Activated CD4-positive, alpha-beta T cell treated with anti-CD3 and anti-CD28 coated beads, Interleukin-2, amount 10 ng/mL, durations not matched to agents 7 days and 5 days (primary cell): ENCODE measurements at places on chromosomes 1 and 21. TPM values are rescaled to one million over a fixed set of nuclear protein-coding genes. Genes with fewer than 3 reads are reported as not detected.

DNA sequence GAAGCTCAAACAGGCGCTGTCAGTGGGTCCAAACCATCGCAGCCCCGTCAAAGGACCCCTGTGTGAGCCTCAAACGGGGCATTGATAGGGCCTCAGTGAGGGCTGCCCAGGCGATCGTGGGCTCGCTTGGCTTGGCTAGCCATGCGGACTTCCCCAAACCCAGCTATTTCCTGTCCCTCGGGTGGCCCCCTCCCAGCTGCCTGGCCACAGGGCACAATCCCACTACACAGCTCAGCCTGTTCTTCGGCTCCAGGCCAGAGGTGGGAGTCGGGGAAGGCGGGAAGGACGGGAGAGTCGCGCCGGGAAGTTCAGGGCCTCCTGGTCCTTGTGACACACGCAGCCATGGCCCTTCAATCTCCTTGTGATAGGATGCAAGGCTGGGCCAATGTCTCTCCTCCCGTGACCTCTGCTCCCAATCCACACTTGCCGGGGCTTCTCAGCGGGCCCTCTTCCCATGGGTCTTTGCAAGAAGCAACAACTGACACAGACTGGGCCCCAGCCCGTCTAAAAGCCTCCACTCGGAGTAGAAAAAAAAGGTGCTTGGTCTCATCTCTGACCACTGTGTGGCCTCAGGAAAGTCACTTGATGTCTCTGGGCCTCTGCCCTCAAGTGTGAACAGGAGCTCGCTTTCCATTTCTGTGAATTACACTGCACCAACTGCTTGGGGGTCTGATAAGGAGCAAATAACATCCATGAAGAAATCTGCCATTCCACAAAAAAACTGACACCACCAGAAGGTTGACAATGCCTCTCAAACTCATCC is 7.1 kb upstream of the MATN1 start:
- DNase-seq, result no peak
- H3K27ac ChIP-seq, result no peak overlapping the region
- no peaks in the 10 kb centered on the region for H3K27me3 ChIP-seq

DNA sequence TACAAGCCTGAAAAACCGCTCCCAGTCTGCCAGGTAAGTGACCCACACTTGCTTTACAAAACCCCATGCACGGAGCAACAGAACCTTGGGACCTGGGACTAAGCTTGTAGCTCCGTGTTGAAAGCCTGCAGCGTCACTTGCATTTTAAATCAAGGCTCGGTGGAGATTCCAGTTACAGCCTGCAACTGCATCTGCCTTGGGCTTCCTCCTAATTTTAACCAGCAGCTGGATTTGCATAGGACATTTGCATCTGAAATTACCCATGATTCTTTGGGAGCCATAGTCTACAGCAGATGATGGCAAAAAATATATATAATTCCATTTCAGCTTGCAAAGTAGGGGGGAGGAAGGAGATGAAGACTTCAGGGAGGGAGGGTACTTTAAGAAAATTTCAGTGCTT is 62.4 kb upstream of the IGSF21 start:
- no peak for DNase-seq
- H3K27ac ChIP-seq, result no peak overlapping the region
- H3K27me3 ChIP-seq, result no peaks in the 10 kb centered on the region

The ZNF648 gene
- not detected for total RNA-seq

- DNase-seq, result no peak
- peaks cover 23% of the 10 kb centered on the region for H3K36me3 ChIP-seq
- H3K27ac ChIP-seq, result peak overlapping the region; percentile 98
- peak overlapping the region; percentile 98 for H3K4me3 ChIP-seq
Observed at GRCh38 chr1:155137154-155137949, 1.7 kb downstream of the SLC50A1 start.

The AHCYL1 gene
- total RNA-seq, result 50.4 TPM

DNA sequence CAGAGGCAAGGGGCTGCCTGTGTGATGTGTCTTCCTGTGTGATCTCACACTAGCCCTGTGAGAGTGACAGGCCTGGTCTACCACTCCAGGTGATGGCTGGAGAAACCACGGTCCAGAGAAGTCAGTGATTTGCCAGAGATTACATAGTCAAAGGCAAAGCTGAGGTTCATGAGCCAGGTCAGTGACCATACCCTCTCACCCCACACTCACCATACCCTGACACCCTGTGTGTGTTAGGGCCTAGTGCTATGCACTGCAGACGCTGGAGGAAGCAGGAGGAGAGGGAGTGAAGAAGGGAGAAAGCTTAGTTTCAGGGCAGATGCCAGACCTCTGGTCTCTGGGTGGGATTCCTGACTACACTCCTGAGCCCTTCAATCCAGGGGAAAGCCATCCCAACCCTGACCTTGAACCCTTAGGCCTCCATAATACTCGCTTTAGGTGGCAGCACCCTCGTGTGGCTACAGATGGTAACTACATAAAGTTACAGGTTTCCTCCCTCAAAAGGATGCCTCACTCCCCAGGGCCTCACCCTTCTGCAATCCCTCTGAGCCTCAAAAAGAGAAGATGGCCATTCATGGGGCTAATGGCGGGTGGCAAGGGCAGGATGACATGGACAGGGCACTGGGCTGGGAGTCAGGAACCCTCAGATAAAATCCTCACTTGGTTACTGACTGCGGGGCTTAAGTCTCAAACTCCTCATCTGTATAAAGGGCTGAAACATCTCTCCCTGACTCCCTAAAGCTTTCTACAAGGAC is 20.8 kb upstream of the SDC3 start:
- no peaks in the 10 kb centered on the region for H3K27me3 ChIP-seq
- DNase-seq, result peak; percentile 66
- H3K27ac ChIP-seq, result no peak overlapping the region
- H3K4me1 ChIP-seq, result peaks cover 2% of the 10 kb centered on the region

The ICOSLG gene
- 5.5 TPM for total RNA-seq

The DCDC2B gene
- 0.10 TPM for total RNA-seq

GRCh38 chr21:28602546-28602945 is 390.1 kb downstream of the LTN1 start:
- H3K4me3 ChIP-seq, result no peak overlapping the region
- H3K27ac ChIP-seq, result no peak overlapping the region
- H3K36me3 ChIP-seq, result peaks cover 29% of the 10 kb centered on the region
- DNase-seq, result no peak

DNA sequence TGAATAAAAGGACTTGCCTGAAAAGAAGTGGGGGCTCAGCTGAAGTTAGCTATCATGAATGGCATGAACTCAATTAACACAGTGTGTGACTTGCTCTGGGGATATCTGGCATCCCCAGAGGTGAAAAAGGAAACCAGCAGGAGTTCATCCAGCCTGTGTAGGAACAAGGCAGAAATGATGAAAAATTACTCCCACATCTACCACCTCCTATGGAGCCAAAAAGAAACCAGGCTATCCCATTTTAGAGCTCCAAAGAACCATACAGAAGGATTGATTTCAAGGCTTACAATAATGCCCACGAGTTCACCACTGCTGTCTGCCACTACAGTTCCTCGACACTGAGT is 25.3 kb downstream of the TP53BP2 start:
- DNase-seq, result no peak
- no peaks in the 10 kb centered on the region for H3K27me3 ChIP-seq
- H3K36me3 ChIP-seq, result peaks cover 17% of the 10 kb centered on the region
- H3K4me1 ChIP-seq, result peaks cover 27% of the 10 kb centered on the region
- H3K4me3 ChIP-seq, result no peak overlapping the region

GRCh38 chr1:31592132-31592531 is 15.8 kb downstream of the TINAGL1 start:
- H3K27me3 ChIP-seq, result peaks cover 16% of the 10 kb centered on the region
- peaks cover 4% of the 10 kb centered on the region for H3K4me1 ChIP-seq
- H3K27ac ChIP-seq, result no peak overlapping the region

DNA sequence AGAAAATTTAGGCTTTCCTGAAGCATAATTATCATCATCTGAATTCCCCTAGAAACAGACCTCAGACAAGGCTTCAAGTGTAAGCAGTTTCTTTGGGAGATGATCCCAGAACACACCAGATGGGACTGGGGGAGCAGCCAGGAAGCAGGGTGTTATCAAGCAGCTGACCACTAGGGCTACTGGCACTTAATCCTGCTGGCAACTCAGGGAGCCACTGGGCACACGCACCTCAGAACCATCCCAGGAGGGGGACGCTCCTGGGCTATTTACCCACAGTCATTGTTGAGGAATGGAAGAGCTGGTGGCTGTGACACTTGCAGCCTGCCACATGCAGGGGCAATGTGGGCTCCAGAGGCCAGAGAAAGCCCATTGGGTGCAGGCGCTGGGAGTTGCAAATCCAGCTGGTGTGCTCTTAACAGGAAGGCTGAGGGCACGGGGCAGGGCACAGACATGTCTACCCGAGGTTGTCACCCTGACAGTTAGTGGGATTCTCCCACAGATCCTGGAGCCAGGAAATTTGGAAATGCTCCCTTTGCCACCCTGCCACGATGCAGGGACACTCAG is 15.1 kb upstream of the IL22RA1 start:
- no peaks in the 10 kb centered on the region for H3K36me3 ChIP-seq
- no peaks in the 10 kb centered on the region for H3K27me3 ChIP-seq
- peaks cover 3% of the 10 kb centered on the region for H3K4me1 ChIP-seq
- no peak for DNase-seq

- H3K4me1 ChIP-seq, result no peaks in the 10 kb centered on the region
- no peaks in the 10 kb centered on the region for H3K36me3 ChIP-seq
- H3K4me3 ChIP-seq, result no peak overlapping the region
- no peak for DNase-seq
Observed at GRCh38 chr1:209172286-209172685, 411.2 kb upstream of the CAMK1G start.

DNA sequence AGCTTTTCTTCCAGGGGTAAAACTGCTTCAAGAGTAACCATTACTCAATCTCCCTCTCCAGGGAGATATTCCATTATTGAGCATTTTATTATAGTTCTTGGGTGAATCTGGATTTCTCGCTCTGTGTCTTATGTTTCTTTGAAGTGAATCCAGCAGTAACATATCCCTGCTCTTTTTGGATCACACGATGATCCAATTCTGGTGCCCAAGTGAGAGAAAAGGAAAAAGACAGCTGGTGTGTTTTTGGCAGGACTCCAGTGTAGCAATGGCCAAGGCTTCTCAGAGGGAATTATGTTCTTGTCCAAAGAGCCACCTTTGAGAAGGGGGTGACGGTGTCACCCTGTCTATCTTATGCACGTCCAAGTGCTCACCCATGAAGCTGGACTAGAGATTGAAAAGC is 140.3 kb upstream of the ERRFI1 start:
- H3K27me3 ChIP-seq, result peaks cover 4% of the 10 kb centered on the region
- H3K4me1 ChIP-seq, result peaks cover 40% of the 10 kb centered on the region
- peak overlapping the region; percentile 54 for H3K27ac ChIP-seq
- no peak overlapping the region for H3K4me3 ChIP-seq

DNA sequence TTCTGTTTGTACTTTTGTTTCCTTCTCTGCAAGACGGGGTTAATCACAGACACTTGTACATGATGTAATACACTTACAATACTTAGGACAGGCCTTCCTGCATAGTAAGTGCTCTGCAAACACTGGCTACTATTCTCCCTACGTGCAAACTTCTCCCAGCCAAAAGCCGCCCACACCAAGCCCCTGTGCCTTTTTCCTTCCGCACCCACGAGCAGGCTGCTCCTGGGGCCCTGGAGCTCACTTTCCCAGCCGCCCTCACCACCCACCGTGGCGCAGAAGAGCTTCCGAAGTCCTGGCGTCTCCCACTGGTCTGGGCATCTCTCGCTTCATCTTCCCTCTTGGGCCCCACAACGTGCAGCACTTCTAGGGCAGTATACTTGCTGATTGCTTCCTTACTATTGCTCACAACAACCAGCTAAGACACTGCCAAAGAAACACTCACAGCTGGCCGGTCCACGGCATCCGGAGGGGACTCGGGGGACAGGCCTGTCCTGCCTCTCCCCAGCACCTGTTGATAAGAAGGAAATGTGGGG is 22.5 kb upstream of the GPR157 start:
- no peak for DNase-seq
- H3K27me3 ChIP-seq, result no peaks in the 10 kb centered on the region
- H3K4me3 ChIP-seq, result no peak overlapping the region
- H3K36me3 ChIP-seq, result no peaks in the 10 kb centered on the region
- H3K4me1 ChIP-seq, result no peaks in the 10 kb centered on the region

DNA sequence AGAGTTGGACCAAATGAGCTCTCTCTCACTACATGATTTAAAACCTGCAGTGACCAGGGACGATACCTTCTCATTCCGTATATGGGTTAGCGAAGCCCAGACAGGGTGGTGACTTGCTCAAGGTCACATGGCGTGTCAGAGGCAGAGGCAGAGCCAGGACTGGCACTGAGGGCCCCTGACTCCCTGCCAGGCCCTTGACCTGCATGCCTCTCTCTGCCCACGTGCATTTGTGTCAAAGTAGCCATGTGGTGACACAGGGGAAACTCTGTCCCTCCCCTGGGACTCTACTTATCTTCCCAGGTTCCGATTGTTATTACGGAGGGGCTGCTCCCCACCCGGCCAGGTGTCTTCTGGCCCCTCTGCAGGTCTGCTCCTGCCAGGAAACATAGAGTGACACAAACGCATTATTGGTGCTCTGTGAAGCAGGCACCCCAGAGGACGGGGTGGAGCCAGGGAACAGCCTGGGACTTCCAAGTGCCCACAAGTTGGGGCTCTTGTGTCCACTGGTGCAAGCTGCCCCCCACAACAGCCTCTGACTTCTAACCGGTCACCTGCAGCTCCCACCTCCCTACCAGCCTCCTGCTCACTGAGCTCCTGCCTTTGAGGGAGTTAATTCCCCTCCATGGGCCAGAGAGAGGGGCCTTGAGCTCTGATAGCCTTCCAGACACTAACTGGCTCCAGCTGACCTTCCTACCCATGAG is 7.3 kb upstream of the TINAGL1 start:
- no peak overlapping the region for H3K4me3 ChIP-seq
- no peak overlapping the region for H3K27ac ChIP-seq
- peak; percentile 2 for DNase-seq
- H3K4me1 ChIP-seq, result no peaks in the 10 kb centered on the region
- H3K27me3 ChIP-seq, result peaks cover 6% of the 10 kb centered on the region

GRCh38 chr1:160858097-160858496 is 4.6 kb downstream of the CD244 start:
- peaks cover 19% of the 10 kb centered on the region for H3K4me1 ChIP-seq
- no peak overlapping the region for H3K27ac ChIP-seq
- no peaks in the 10 kb centered on the region for H3K36me3 ChIP-seq
- H3K27me3 ChIP-seq, result no peaks in the 10 kb centered on the region
- DNase-seq, result no peak

DNA sequence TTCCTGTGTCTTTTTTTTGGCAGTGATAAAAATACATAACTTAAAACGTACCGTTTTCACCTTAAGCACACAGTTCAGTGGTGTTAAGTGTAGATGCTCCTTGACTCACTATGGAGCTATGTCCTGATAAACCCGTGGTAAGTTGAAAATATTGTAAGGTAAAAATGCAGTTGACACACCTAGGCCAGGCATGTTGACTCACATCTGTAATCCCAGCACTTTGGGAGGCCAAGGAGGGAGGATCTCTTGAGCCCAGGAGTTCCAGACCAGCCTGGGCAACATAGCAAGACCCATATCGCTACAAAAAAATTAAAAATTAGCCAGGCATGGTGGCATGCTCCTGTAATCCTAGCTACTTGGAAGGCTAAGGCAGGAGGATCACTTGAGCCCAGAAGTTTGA is 73.6 kb upstream of the COG2 start:
- H3K4me1 ChIP-seq, result no peaks in the 10 kb centered on the region
- no peak for DNase-seq
- H3K27me3 ChIP-seq, result peaks cover 29% of the 10 kb centered on the region
- no peak overlapping the region for H3K27ac ChIP-seq
